ENCODE measurements at places on chromosomes 16 and 17.

DNA sequence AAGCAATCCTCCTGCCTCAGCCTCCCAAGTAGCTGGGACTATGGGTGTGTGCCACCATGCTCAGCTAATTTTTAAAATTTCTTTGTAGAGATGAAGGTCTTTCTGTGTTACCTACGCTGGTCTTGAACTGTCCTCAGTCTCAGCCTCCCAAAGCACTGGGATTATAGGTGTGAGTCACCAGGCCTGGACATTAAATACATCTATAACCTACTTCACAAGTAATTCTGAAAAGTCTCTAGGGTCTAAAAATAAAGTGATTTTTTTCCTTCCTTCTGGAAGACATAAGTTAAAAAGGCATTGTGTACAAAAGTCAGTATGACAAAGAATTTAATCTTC is 118.3 kb downstream of the PARN start:
- no peak for DNase-seq

DNA sequence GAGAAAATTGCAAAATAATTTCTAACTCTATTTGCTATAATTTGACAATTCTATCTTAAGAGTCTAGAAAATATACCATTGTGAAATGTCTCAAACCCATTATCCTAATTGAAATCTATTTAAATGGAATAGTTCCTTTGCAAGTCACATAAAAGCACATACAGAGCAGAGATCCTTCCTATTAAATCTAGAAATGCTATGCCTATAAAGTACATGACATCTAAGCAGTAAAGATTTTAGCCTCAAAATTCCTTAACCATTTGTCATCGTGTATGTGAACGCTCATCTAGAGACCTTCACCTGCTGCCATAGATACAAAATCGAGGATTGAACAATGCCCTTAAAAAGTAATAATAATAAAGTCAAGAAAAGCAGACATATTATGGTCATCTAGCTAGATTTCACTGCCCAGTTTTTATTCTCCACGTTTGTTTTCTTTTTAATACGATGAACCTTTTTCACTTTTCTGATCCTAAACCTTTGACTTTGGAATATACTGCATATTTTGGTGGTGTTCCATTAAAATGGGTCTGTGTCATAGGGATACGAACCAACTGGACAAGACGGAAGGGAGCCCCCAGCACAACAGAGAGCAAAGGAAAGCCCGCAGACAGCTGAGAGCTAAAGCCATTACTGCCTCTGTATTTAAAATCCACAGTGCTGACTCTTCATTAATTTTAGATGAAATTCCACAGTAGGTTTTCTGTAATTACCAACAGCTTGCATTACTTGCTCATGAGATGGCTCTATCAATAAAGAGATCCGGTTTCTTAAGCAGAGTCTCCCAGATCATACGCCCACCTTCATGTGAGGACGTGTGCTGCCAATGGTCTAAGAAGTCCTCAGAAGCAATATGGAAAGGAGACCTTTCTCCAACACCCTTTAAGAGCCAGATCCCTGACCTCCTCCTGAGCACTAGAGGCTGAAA is 17.6 kb downstream of the TEX2 start:
- no peak for DNase-seq

DNA sequence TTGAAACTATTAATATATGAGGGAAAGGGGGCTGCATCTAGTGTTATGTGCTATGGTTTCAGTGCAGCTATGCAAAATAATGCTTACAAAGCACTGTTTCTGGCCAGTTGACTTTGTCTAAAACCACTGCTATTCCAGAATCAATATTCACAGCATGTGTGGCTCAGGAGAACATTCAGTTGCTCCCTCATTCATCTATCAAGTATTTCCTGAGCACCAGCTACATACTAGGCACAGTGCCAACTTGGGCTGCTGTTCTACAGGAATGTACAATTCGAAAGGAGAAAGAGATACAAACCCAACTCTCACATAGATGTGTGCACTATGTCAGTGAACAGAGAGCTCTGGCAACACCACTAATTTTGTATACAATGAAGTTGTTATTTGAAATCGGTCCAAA is 183.0 kb downstream of the PHKB start:
- DNase-seq = no peak

- DNase-seq = no peak
Observed at GRCh38 chr16:25366078-25366477, 108.4 kb upstream of the ZKSCAN2 start.

DNA sequence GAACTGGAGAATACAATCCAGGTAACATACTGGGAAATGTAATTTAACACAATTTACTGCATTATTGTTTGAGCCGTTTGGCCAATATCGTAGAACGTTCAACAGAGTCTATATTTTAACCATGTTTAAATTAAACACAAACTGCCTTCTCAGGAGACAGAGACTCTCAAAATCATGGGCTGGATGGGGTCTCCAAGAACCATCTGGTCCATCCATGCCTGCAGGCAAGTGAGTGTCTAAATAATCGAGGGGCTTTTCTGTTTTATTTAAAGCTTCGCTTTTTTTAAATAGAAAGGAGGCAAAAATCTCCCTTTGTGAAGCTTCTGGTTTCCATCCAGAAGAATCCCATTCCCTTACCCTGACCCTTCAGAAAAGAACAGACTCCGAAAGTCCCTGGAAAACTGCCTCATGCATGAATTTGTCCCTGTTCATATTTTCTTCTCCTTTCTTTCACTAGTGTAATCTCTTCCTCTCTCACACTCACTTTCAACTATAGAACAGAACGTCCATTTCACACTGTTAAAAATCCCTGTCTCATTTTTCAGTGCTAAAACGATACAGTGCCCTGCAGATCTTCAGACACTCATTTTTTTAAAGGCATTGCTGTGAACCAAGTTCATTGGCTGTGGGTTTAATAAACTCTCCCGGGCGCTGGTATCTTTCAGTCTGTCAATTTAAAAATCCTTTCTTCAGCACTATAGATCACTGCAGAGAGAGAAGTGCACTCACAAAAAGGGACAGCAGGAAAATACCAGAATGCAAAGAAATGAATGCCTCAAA is 111.4 kb upstream of the TOM1L1 start:
- DNase-seq = no peak

- no peak for DNase-seq
Observed at GRCh38 chr17:7873051-7873450, 15.2 kb downstream of the CYB5D1 start.

- DNase-seq = no peak
Observed at GRCh38 chr17:6110592-6110991, 40.4 kb downstream of the WSCD1 start.

DNA sequence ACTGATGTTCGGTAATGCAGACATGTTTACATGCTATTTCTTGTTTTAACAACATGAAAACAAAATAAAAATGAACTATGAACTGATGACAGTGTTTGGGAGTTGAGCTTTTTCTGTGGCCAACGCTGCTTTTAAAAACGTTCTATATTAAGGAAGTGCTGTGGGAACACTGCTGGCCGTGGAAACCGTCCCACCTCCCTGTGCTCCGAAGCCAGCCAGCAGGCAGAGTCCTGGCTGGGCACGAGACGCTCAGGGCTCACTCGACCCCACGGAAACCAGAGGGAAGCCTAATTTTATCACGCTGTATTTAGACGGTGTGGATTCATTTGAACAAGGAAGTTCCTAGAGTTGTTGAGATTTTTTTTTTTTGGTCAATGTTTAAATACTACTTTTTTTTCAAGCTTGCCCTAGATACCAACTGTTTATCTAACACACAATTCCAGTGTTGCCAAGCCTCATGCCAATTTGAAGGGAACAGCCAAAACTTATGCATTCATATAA is 25.8 kb downstream of the ADCY9 start:
- no peak for DNase-seq

DNA sequence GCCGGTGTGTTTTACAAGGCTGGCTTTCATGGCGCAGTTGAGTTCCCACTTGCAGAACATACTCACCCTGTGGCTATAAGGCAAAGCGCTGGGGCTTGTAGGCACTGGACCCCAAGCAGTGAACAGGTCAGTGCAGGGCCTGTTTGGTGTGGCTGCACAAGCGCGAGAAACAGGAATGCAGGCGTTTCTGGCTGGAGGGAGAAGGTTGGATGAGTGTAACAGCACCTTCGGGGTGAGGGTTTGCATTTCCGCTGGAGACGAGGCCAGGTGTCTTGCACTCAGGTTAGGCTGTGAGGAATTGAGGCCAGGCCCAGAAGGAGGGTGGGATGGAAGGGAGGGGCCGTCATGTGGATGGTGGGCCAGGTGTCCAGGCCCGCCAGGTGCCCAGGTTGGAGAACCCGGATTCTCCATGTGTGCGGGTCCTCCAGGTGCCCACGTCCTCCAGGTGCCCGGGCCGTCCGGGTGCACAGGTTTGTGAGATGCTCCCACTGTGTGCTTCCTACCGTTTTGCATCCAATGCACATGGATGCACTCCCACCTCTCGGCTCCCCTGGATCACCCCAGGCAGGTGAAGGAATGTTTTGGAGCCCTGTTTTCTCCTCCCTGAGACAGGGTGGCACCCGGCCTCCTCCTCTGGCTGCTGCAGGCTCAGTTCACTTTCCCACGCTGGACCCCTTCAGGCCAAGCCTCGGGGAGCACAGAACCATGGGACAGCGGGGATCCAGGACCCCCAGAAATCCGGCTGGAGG is 46.0 kb downstream of the SLC7A5 start:
- no peak for DNase-seq

DNA sequence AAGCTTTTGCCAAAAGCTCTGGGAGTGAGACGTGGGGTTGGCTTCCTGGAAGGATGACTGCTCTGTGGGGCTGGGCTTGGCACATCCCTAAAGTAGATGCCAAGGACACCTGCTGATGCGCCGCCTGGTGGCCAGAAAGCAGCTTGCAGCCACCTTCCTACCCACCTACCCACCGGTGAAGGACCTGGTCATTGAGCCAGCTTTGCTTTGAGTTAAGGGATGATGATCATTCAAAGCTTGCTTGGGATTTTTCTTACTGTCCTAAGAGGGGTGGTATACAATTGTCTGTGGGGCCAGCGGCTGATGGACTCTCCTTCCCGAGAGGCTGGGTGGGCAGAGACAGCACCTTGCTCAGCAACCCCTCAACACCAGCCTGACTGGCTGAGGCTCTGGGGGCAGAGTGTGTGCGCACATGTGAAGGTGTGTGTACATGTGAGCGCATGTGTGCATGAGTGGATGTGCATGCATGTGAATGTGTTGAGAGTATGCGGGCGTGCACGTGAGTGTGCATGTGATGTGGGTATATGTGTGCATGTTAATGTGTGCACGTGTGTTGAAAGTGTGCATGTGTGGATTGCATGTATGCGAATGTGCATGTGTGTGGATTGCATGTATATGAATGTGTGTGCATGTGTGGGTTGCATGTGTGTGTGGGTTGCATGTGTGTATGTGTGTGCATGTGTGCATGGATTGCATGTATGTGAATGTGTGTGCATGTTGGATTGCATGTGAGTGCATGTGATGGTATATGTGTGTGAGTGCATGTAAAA is 18.6 kb downstream of the C1QTNF1 start:
- no peak for DNase-seq

DNA sequence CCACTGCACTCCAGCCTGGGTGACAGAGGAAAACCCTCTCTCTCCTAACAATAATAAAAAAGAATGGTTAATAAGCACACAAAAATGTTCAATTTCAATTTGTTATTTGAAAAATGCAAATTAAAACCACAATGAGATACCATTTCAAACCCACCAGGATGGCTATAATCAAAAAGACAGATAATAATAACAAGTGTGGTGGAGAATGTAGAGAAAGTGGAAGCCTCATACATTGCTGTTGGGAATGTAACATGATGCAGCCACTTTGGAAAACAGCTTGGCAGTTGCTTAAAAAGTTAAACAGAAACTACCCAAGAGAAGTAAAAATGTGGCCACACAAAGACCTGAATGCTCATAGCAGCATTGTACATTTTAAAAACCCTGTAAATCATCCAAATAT is 51.8 kb upstream of the MAP3K14 start:
- no peak for DNase-seq

DNA sequence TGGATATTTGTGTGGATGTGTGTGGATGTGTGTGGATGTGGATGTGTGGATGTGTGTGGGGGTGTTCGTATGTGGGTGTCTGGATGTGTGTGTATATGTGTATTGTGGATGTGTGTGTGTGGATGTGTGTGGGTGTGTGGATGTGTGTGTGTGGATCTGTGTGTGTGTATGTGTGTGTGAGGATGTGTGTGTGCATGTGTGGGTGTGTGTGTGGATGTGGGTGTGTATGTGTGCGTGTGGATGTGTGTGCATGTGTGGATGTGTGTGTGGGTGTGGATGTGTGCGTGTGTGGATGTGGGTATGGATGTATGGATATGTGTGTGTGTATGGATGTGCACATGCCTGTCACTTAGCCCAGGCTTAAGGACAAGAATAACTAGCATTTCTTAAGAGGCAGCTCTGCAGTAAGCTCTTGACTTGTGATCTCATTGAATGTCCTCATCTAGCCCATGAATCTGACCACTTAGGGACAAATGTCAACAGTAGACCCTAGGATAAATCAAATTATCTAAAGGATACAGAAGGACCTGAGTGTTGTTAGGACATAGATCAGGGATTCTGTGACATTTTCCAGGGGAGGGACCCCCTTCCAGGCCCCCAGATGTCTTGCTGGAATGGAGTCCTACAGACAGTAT is 83.5 kb downstream of the BMERB1 start:
- no peak for DNase-seq

- DNase-seq = no peak
Observed at GRCh38 chr17:31508288-31509094, 117.0 kb downstream of the RAB11FIP4 start.

DNA sequence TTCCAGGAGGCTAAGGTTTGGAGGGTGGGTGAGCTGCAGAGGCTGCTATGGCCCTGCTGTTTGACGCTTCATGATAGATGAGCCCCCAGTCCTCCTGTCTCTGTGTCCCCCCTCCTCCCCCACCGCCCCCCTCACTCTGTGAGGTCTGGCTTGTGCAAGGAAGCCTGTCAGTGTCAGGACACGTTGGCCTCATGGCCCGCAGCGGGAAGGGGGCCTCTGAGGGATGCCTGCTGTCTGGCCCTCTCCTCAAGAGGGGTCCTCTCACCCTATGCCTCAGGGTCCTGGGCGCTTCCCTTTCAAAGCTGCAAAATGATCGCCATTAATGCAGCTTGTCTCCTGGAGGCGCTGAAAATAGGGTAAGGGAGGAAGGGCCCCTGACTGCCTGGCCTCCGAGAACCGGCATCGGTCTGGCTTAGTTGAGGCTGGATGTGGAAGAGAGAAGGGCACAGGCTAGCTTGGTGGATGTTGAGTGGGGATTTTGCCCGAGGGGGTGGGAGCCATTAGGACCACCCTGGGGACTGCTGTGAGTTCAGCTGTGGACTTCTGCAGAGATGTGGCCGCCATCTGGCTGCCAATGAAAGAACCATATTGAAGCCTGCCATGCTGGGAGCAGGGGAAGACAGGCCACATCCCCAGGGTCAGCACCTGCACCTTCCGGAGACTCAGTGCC is 14.8 kb upstream of the GOSR2 start:
- no peak for DNase-seq

- no peak for DNase-seq
Observed at GRCh38 chr17:77886387-77886728, 72.1 kb upstream of the TNRC6C start.

GRCh38 chr17:50175035-50175807 is 9.4 kb downstream of the SGCA start:
- DNase-seq = no peak

- DNase-seq = no peak
Observed at GRCh38 chr17:76432004-76432403, 20.9 kb downstream of the UBE2O start.
